ENCODE measurements at places on chromosomes 7 and 10. TPM values are rescaled to one million over a fixed set of nuclear protein-coding genes. Genes with fewer than 3 reads are reported as not detected.

- DNase-seq, result no peak
Measured at GRCh38 chr7:83547526-83547925, 101.4 kb downstream of the SEMA3E start.

Gene SPDYE9
- total RNA-seq, result not detected

Gene EPHB6
- 40.4 TPM for total RNA-seq

Gene HOXA6
- 1.3 TPM for total RNA-seq

GRCh38 chr7:139721417-139721816, 56.4 kb downstream of the HIPK2 start:
- DNase-seq, result no peak

Gene MINDY3
- 9.5 TPM for total RNA-seq

GRCh38 chr10:75395932-75396630, 5.5 kb downstream of the ZNF503 start:
- DNase-seq, result no peak

DNA sequence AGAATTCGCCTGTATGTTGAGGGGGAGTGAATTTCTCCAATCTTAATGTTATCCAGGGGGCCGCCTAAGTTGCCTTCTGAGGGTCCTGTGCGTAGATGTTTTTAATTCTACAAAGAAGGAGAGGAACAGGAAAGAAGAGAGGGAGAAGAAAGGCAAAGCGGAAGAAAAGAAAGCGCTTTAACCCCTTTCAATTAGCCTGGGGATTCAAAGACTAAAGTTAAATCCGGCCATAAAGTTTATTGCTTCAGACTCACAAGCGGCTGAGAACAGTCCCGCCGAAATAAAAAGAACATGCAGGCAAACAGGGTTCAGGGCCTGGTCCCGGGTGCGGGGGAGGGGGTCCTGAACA, 4.5 kb downstream of the HOXA5 start:
- DNase-seq, result no peak

- DNase-seq, result no peak
Measured at GRCh38 chr7:17732083-17732482, 208.2 kb downstream of the SNX13 start.

DNA sequence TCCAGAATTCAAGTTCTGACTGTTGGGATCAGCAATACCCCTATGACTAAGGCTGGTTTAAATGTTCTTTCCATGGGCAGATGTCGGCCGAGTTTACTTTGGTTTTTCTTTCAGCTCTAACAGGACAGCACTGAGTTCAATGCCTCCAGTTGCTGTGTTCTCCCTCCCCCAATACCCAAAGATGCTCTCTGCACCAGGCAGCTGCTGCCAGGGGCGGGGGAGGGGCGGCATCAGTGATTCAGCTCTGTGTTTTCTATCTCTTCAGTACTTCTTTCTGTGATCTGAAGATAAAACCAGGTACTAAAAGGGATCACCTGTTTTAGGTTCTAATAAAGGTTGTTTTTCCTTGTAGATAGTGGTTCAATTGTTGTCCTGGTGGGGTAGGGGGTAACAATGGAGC, 576.7 kb upstream of the POT1 start:
- DNase-seq, result no peak

Gene SRGN
- total RNA-seq, result 3.5 TPM

DNA sequence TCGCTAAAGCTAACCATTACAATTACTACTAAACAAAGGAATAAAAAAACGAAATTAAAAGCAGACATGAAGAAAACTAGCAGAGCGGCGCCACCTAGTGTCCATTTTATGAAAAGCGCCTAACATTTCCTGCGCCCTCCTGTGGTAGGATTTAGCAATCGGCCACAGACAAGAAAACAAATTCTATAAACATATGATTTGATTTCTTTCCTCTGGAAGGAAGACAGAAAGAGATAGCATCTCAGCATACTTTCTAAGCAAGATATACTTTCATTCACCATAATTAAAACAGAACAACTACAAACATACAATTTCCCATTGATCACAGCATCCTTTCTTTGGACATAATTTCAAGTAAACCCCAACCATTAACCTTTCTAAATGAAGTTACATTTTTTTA, 337.7 kb upstream of the NPVF start:
- no peak for DNase-seq

DNA sequence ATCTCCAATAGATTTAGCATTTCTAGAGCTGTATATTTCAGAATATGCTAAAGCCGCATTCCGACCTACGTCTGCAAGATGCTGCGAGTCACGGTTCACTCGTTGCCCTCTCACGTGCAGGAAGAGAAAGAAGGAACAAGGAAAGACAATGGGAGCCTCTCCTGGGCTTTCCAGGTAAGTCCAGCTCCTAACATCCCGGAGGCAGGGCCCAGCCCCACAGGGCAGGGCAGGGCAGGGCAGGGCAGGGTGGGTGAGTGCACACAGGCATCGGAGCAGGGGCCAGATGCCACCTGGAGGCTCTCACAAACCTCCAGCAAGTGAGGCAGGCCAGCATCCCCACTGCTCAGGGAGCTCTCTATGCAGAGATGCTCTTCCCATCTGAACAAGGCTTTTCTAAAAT, 50.8 kb downstream of the VOPP1 start:
- no peak for DNase-seq

Gene IMMP2L
- total RNA-seq, result 21.7 TPM
